ENCODE measurements at places on chromosomes 1 and 21.
A peak's percentile ranks its signal among the peaks of the same experiment; 100 is the strongest.

DNA sequence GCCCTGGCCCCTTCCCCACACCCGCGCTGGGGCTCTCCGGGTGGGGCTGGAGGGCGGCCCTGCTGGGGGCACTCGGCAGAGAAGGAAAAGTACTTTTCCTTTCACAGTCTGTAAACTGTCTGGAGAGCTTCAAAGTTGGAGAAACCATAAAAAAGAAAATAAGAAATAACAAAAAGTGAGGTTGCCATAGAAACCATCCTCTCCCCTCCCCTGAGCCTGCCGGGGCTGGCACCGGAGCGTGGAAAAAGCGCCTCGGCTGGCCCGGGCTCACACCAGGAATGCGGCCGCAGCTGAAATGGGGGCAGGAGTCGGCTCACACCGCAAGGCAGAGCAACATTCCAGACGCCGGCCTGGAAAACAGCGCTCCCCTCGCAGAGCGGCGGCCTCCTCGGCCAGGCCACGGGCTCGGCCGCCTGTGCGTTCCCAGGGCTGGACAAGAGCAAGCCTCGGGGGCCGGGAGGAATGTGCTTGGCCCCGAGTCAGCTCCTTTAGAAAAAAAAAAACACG, 69.2 kb downstream of the MORN1 start:
- DNase-seq, result peak; percentile 66

DNA sequence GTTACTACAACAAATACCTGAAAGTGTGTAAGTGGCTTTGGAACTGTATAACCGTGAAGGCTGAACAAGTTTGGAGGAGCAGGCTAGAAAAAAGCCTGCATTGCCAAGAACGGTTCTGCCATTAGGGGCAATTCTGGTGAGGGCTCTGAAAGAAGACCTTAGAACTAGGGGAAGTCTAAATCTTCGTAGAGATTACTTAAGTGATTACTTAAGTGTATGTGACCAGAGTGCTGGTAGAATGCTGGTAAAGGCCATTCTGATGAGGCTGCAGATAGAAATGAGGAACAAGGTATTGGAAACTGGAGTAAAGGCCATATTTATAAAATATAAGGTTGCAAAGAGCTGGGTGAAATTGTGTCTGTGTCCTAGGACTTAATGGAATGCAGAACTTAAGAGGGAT, 158.0 kb downstream of the CLIC6 start:
- no peak for DNase-seq

DNA sequence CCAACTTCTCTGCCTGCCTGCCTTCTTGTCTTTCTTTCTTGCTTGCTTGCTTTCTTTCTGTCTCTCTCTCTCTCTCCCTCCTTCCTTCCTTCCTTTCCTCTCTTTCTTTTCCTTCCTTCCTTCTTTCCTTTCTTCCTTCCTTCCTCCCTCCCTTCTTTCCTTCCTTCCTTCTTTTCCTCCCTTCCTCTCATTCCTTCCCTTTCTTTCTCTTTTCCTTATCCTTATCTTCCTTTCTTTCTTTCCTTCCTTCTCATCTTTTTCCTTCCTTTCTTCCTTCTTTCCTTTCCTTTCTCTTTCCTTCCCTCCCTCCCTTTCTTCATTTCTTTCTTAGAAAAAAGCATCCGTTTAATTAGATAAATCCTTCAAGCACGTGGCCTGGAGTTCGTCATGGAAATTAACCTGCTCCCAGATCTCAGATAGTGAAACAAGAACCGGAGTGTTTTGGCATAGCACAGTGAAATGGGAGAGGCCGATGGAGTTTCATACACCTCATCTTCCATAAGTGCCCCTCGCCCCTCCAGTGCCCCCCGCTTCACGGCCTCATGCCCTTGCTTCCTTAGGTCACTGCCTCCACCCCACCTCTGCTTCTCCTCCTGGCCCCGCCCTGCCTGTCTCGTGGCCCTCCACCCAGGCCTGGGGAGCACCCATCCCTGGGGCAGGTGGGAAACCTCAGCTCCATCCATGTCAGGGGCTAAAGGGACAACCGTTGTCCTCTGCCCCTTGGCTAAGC, 11.3 kb downstream of the CASZ1 start:
- no peak for DNase-seq

- no peak for DNase-seq
These were observed 123.7 kb downstream of the SMYD2 start for GRCh38 chr1:214404571-214405213.

- no peak for DNase-seq
These were observed 38.7 kb downstream of the SLC9A1 start for GRCh38 chr1:27116232-27116631.

DNA sequence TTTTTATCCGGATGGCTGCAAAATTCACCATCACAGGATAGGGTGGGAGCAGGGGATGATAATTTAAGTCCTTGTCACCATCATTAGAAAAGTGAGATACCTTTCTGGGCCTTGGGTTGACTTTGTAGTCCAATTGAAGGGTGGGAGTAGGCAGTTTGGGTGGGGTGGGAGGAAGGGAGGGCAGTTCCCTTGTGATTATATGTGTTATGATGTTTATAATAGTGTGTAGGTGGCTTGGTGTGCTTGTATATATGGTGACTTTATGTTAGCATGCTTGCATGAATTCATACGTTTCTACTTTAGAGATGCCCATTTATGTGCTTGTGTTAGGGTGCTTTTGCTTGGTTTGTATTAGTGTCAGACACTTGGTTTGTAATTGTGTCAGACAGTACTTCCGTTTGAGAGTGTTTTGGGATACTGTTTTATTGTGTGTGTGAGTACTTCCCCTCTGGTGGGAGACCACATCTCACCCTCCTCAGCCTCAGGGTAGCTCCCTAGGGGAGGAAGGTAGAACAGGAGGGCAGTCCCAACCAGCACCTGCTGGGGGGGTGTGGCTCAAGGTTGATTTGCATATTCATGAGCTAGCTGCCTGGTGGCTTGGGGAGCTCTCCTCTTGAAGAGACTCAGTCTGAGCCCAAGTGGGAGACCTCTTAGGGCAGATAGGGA, 6.3 kb upstream of the POU3F1 start:
- DNase-seq, result no peak

DNA sequence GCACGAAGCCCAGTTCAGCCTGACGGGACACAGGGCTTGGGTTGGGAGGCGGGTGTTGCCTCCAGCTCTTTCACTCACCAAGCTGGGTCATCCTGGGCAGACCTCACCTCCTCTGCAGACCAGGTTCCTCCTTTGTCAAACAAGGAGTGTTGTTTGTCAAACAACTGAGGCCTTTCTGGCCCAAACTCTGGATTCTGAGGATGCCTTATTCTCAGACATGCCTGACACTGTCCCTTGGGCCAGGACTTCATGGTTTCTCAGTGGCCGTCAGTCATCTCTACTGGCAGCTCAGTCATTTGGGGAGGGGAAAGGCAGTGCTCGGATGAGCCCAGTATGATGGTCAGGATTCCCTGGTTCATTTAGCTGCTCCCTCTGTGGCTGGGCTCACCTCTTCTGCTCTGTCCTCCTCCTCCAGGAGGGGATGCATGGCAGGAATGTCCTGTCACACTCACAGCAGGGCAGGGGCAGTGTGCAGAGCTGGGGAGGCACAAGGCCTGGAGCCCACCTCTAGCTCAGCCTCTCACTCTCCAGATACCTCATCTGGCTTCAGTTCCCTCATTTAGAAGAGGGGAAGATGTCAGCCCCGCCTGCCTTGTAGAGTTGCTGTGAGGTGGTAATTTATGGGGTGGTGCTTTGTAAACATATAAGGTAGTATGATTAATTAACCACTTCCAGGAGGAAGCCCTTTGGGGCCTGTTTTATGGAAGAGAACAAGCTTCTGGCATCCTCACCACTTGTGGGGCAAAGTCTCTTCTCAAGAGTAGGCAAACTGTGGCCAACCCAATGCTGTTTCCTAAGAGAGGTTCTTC, 20.6 kb downstream of the SLC2A1 start:
- DNase-seq, result no peak

- no peak for DNase-seq
These were observed 534.3 kb upstream of the OLFM3 start for GRCh38 chr1:102531036-102531435.

- no peak for DNase-seq
These were observed 94.6 kb downstream of the VPS13D start for GRCh38 chr1:12324423-12324822.

DNA sequence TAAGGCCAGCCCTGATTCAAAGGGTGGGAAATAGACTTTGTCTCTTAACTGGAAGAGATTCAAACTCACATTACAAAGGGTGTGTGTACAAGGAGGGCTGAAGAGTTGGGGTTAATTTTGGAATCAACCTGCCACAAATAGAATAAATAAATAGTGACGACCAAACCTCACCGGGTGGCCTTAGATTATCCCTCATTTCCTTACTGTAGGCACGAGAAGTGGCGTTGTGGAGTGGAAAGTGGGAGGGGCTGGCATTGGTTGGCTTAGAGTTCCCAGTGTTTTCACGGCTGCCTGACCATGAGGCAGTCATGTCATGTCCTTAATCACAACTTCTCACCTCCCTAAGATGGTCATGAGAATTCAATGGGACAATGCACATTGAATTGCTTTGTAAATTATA, 21.3 kb upstream of the RUNX1 start:
- DNase-seq, result no peak

GRCh38 chr1:6995789-6996188, 210.5 kb downstream of the CAMTA1 start:
- DNase-seq, result no peak

DNA sequence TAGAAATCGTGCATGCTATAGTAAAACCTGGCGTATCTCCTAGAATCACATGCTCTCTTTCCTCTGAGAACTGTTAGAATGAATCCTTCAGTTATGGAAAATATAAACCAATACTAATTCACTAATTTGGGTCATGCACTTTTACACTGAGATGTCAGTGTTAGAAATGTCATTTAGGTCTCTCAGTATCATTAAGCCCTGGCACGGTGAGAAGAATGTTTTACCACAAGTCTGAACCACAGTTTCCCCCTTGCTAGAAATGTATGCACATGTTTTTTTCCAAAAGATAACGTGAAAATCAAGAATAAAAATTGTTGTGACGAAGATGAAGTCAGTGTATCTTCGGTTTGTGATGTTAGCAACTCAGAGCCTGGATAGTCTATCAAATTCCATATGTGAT, 1062.7 kb upstream of the NCAM2 start:
- no peak for DNase-seq

DNA sequence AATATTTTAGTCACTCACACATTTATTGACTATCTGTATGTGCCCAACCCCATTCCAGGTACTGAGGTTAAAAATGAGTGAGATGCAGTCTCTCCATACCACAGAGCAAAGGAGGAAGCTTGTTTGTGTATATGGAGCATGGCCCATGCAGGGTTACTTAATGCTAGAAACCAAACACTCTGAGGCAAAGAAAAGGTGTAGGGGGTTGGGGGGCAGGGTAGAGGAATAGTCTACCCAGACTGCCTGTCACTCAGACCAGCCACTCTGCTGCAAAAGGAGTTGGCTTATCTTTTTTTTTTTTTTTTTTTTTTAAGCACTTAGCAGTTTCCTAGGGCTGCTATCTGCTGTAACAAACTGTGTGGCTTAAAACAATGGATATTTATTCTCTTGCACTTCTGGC, 19.8 kb downstream of the PGM1 start:
- no peak for DNase-seq

DNA sequence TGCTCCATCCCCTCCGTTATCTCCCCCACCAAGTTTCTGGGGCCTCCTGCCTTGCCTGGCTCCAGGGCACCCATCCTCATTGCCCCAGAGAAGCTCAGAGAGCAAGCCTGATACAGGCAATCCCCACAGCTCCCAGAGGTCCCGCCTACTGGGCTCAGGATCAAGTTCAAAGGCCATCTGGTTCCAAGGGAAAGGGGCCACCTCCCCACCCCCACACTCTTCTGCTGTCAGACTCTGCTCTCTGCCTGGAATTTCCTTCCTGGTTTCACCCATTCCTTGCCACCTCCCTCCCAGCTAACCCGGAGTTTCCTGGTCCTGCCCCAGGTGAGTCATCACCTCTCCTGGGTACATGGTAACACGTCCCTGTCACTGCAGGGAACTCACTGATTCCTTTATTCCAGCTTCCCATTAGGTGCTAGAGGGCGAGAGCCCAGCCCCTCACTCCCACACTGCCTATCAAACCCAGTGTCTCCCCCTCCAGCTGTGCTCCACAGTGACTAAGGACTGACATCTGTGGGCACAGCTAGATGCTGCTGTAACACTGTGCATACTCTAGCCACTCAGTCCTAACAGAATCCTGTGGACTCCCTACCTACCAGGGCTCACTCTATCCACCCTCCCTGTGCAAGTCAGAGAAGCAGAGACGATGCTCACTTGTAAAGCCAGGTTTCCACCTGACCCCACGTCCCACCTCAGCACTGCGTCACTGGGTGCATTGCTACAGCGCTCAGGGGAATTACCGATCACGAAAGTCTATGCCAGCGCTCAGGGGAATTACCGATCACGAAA, 21.8 kb downstream of the RSPH1 start:
- DNase-seq, result no peak

DNA sequence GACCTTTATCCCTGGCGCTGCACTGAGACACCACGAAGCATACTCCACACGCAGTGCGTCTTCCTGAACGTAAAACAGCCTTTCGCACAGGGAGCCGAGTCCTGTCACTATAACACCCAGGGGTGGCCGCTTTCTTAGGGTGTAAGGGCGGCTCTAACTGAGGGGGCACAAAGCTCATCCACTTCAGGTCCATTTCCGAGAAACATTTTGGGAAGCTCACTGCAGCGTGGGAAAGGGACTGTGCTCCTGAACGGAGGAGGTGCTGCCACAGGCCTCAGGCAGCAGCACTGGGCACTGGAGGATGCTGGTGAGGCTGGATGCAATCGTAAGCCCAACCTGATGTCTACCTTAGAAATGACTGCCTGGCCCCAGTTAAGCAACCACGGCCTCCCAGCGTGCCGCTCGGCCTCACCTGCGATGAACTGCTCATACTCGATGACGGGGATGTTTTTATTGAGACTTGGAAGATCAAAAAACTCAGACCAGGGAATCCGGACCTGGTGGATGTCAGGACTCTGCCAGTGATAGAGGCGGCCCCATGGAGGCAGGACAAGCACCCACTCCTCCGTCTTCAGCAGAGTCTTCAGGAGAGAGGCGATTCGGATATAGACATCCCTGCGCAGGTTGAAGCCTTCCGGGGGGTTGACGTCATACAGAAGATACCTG, 2.3 kb downstream of the POFUT2 start:
- no peak for DNase-seq

DNA sequence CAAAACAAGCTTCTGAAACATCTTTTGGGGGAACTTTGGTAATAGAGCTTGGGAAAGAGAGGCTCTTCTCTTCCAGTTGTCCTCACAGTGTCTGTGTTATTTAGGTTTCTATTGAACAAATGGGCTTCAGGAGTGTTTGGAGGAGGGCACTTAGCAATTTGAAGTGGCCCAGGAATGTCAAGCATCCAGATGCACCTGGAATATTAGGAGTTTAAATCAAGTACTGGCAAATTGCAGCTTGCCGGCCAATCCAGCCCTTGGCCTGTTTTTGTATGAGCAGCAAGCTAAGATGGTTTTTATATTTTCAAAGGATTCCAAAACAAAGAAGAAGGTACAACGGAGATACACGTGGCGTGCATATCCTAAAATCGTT, 94.7 kb downstream of the CCDC185 start:
- DNase-seq, result no peak

GRCh38 chr1:91997607-91998195, 32.1 kb upstream of the EPHX4 start:
- peak; percentile 11 for DNase-seq
